Endothelial cell (in vitro differentiated cells): ENCODE measurements at places on chromosomes 3 and 15.

DNA sequence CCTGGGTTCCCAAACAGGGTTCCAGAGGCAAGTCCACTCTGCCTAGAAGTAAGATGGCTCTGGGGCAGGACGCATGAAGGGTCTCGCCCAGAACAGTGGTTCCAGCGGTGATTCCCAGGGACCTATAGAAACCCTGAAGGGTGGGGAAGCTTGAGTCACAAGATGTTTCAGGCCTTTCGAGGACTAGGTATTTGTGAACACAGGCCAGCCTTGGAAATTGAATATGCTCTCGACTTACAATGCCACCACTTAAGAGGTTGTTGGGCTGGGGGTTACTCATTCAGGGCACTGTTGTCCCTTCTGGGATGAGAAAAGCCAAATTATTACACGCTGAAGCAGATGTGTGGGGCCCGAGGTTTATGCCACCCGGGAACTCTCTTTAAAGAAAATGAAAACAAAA, 152.0 kb downstream of the TJP1 start:
- DNase-seq = no peak

- DNase-seq = no peak
These were observed 357.6 kb downstream of the GABRG3 start for GRCh38 chr15:27328608-27329007.

DNA sequence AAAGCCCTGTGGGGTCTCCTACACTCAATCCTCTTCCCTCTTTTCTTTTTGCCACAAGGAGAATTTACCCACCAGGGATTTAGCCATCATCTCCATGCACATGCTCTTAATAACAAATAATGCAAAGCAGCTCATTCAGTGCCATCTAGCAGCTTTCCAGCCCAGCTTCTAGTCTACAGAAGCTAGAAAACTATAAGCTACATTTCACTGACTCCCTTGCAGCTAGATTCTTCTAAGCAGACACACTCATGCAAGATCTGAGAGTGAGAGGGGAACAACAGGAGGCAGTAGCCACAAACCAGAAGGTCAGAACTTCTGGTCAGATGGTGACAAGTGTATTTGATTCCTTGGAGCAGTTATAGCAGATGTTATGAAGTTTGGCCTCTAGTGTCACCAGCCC, 25.5 kb downstream of the OSBPL10 start:
- no peak for DNase-seq

GRCh38 chr3:27657404-27657803, 64.7 kb downstream of the EOMES start:
- DNase-seq = no peak

DNA sequence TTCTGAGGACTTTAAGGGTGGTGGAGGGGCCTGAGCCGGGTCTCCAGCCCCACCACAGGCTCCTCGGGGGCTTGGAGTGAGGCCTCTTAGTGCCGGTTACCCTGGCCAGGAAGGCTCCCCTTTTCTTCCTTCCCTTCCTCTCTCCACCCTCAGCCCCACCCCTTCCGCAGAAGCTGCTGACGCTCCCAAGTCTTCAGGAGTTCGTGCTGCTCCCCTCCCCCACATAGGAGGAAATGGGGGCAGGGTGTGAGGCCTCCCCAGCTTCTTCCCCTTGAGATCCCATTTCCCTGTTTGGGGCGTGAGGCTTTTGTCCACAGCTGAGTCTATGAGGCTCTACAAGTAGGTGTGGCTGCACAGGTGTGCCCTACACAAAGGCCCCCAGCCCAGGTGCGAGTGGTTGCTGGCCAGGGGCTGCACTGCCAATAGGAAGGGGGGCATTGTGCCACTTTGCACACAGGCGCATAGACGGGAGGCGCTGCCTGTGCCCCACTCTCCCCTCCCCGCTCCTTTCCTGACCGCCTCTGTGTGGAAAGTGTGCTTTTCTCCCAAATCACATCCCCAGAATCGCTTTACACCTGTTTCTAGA, 915 bp upstream of the CALML4 start:
- no peak for DNase-seq

GRCh38 chr3:140586311-140586710, 91.6 kb upstream of the TRIM42 start:
- no peak for DNase-seq

DNA sequence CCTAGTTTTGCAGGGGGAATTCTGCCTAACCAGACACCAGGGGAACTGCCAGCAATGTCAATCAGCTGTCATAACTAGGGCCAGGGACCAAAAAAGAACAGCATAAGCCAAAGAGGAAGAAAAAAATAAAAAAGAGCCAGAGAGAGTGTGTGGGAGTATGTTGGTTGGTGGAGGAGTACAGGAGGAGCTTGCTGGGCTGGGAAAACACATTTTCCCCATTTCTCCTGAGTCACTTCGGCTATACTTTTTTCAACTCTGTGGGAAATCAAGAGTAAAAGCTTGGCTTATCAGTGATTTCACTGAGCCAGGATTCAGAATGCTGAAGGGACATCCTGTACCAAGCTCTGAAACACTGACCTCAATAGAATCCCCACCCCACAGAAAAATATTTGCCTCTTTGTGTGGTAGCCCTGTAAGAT, 144.7 kb upstream of the DPH6 start:
- no peak for DNase-seq

GRCh38 chr3:13186435-13186815, 113.2 kb upstream of the IQSEC1 start:
- DNase-seq = no peak

GRCh38 chr15:81529481-81529880, 155.5 kb upstream of the TMC3 start:
- no peak for DNase-seq

- DNase-seq = no peak
These were observed 558 bp downstream of the DTWD1 start for GRCh38 chr15:49621401-49621811.

GRCh38 chr3:142268426-142268825, 43.0 kb upstream of the GK5 start:
- DNase-seq = no peak

GRCh38 chr3:190339130-190339529, 16.9 kb upstream of the CLDN1 start:
- DNase-seq = no peak

- DNase-seq = no peak
These were observed 174.3 kb downstream of the EBLN2 start for GRCh38 chr3:73235768-73236167.

DNA sequence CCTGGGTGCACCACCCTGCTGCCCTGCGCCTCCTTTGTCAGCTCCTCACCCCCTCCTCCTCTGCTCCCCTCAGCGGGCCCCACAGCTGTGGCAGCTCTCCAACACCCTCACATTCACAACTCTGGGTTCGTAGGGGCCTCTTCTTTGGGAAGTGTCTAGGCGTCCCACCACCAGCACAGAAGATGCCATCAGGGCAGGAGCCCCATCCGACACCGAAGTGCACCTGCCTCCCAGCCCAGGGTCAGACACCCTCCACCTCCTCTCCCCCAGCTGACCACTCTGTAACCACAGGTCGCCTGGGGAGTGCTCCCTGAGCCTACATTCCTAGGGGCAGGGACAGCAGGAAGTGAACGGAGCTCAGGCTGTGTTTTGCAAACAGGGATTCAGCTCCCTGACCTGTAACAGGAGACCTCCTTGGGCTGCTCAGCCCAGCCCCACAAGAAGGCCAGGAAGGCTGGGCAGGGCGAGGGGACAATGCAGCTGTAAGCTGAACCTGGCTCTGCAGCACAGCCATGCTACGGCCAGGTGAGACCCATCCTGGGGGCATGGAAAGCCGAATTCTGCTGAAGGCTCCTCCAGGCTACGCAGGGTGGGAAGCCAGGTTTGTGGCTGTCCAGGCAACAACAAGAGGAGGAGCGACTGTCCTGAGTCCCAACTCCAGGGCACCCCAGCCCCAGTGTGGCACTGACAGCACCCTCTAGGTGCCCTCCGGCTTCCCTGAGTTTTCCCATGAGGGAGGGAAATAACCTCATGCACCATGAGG, 269.0 kb downstream of the GOLGA6L6 start:
- DNase-seq = no peak

DNA sequence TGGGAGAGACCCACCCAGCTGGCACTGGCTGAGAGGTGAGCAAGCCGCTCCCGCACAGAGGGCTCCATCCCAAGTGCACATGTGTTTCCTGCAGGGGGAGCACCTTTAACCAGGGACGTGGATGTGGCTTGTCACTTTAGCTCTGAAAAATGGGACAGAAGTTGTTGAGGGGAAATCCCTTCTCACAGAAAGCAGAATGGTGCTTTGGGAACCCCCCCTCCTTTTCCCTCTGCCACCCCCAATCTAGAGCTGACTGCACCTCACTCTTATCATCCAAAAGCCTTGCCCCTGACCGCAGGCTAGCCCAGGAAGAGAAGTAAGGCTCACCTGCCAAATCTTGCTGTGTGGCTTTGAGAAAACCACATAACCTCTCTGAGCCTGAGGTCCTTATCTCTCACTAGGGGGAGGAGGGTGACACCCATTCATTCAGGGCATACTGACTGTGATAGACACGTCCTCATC, 77.9 kb downstream of the RPN1 start:
- DNase-seq = no peak

DNA sequence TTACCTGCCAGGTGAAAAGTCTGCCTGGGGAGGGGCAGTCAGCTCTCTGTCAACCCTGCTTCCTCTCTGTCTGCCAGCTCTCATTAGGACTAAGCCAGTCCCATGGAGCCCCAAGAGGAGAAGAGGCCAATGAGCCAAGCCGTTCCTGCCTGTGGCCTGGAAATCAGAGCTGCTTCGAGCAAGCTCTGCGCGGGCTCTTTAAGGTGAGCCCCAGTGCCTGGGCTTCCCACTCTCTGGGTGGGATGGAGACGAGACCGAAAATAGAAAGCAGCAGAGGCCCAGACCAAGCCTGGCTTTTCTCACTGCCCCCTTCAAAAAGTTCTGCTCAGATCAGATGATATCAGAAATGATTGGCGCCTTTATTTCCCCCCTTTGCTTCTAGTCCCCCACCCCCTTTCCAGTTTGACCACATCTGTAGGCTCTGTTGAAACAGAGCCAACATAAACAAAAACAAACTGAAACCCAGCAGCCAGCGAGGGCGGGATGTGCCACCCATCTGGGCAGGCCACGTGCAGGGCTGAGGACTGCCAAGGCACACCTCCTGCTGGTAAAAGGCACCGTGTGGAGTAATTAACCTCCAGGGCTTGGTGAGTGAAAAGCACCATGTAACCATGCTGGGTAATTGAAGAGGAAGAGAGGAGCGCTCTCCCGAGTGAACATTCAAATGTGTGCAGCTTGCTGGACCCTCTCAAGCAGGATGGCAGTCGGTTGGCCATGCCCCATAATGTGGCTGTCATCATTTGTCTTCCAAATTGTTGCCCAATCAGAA, 471.0 kb upstream of the PROK2 start:
- no peak for DNase-seq

DNA sequence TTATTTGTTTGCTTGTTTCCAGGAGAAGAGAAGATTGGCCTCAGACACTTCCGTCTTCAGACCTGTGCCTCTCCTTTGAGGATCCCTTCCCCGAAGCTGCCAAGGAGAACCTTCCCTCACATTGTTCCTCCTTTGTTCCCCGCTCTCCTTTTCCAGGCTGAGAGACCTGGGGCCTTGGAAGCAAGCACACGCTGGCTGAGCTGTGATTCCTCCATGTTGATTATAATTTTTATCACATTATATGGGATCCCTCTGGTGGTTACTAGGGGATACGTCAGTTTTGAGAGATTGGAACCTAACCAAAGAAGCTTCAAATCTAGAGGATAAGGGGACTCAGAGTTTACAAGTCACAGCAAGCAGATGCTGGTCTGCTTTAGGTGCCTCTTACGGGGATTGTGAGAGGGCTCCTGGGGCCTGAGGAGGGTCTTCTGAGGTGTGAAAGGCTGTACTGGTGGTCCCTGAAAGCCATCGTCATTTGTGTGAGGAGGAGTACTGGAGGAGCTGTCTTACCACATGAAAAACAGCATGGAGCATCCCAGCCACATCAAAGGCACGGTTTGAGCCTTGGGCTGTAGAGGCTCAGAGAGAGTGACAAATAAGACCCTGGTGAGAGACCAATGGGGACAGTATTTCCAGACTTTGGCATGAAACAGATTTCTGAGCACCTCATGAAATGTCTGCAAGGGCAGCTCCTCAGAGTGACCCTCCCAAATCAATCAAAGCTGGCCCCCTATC, 760.1 kb upstream of the CFAP20DC start:
- DNase-seq = no peak
